Placental pericyte (primary cell): ENCODE measurements at places on chromosomes 1 and 21. TPM values are rescaled to one million over a fixed set of nuclear protein-coding genes. Genes with fewer than 3 reads are reported as not detected.

AMPD1 gene
- not detected in 2 replicates for total RNA-seq

IGSF21 gene
- not detected in 2 replicates for total RNA-seq

ADGRB2 gene
- 14.0 and 15.5 TPM in 2 replicates for total RNA-seq

NR0B2 gene
- total RNA-seq, result not detected in 2 replicates

FOXO6 gene
- not detected in 2 replicates for total RNA-seq

FMOD gene
- total RNA-seq, result 0.29 and 7.9 TPM in 2 replicates

CAMK2N1 gene
- total RNA-seq, result 6.3 and 24.1 TPM in 2 replicates

SLC25A34 gene
- total RNA-seq, result 0.22 and 0.43 TPM in 2 replicates
